ENCODE measurements at places on chromosomes 1 and 21. TPM values are rescaled to one million over a fixed set of nuclear protein-coding genes. Genes with fewer than 3 reads are reported as not detected.

DNA sequence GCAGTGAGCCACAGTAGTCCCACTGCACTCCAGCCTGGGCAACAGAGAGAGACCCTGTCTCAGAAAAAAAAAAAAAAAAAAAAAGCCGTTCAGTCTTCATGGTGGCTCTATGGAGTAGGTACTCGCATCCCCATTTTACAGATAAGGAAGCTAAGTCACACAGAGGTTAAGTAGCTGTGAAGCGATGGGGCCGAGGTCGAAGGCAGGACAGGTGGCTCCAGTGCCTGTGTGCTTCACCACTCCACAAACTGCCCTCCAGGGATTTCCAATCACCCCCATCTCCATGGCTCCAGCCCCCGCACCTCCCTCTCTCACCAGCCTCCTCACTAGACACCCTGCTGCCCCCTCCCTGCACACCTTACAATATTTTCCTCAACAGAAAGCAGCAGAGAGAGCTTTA is 61.9 kb downstream of the SYF2 start:
- no peak for DNase-seq

DNA sequence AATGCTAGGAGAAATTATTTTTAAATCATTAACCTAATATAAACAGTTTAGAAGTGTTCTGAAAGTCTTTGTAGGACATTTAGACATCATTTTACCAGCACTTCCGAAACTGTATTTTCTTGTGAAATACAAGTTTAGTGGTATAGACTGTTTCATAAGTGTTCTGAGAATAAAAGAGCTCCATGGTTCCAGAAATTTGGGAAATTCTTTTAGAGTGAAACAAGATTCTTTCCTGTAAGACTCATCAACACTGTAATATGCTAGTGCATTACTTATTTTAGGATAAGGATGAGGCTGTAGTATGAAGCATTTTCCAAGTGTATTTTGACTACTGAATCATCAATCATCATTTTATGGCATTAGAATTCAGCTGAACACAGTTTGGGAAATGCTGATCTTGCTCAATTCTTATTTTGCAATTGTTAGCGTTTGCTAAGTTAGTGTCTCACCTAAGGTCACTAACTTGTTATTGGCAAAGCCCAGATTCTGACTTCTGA is 73.4 kb downstream of the CEP350 start:
- DNase-seq, result no peak

DNA sequence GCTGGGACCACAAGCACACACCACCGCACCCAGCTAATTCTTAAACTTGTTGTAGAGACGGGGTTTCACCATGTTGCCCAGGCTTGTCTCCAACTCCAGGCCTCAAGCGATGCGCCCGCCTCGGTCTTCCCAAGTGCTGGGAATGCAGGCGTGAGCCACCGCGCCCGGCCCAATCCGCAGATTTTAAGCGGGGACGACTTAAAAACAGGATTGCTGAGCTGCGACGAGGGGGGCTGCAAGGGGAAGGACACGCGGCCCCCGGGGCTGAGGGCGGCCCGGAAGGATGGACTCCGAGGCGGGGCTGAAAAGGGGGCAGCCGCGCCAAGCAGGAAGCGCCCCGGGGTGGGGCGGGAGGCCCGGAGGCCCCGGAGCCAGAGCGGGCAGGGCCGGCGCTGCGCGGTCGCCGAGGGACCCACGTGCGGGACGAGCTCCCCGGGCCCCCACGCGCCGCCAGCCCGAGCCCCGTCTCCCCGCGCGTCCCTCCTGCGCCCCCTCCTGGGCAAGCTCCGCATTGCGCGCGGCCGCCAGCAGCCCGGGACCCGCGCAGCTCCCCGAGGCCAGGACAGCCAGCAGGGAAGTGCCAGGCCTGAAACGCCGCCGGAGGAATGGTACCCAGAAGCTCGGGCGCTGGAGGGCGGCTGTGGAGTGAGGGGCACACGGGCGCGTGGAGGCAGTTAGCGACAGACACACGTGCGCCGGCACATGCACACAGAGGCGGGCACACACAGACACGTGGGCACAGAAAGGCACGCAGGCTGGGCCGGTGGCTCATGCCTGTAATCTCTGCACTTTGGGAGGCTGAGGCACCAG is 5.5 kb upstream of the PRKCZ start:
- peak; percentile 64 for DNase-seq

DNA sequence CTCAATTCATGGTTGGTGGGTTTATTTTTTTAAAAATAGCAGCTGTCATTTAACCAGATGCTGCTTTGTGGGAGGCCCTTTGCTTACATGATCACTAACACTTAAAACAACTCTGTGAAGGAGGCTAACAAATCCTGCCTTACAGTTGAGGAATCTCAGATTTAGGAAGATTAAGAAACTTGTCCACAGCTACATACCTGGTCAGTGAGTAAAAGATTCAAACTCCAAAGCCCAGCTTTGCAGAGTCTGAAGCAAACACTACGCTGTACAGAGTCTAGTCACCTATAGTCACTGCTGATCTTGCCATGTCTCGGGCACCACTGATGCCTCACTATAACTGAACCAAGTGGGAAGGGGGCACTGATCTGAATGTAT is 535.4 kb downstream of the SMYD3 start:
- DNase-seq, result no peak

DNA sequence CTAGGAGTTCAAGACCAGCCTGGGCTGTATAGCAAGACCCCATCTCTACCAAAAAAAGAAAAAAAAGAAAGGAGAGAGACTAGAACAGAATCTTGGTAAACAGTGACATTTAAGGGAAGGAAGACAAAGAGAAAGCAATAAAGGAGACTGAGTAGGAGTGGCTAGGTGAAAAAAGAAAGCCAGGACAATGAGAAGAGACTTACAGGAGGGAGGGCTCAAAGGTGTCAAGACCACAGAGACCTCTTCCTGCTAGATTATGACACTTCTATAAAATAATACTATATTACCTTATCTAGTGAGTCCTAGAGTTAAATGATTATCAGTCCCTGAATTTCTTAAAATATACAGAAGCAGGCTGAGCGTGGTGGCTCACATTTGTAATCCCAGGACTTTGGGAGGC is 10.1 kb upstream of the EPRS1 start:
- peak; percentile 23 for DNase-seq

DNA sequence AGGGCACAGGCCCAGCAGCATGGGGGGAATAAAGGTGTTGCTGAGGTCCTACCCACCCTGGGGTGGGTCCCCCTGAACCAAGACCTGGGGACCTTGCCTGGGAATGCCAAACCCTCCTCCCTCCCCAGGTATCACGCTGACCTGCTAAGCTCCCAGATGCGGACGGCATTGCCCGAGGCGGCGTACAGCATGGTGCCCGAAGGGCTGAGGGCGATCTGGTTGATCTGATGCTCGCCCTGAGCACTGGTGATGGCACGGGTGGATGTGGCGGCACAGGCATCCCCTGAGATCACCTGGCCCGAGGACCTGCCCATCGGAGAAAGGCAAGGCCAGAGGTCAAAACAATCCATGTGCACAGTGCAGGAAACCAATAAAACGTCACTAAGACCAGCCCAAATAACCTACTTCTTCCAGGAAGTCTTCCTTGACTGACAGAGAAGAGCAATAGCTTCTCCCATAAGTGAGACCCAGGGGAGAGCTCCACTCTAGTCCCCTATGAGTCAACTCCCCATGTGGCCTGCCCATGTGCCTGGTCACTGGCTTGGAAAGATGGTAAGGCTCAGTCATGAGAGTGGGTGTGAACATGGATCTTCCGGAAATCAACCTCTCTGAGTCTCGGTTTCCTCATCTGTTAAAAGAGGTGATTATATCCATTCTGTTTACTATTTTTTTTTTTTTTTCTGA is 46.3 kb downstream of the KIF21B start:
- DNase-seq, result no peak

GRCh38 chr1:207026104-207026534 is 6.4 kb downstream of the C1orf116 start:
- DNase-seq, result no peak

Gene CD160
- 2.4 TPM for polyA plus RNA-seq

Gene NOTCH2NLA
- polyA plus RNA-seq, result 13.4 TPM
